CD4-positive, alpha-beta T cell treated with Interleukin-15 for 1 hour (primary cell): ENCODE measurements at places on chromosomes 3 and 15.
A peak's percentile ranks its signal among the peaks of the same experiment; 100 is the strongest.

DNA sequence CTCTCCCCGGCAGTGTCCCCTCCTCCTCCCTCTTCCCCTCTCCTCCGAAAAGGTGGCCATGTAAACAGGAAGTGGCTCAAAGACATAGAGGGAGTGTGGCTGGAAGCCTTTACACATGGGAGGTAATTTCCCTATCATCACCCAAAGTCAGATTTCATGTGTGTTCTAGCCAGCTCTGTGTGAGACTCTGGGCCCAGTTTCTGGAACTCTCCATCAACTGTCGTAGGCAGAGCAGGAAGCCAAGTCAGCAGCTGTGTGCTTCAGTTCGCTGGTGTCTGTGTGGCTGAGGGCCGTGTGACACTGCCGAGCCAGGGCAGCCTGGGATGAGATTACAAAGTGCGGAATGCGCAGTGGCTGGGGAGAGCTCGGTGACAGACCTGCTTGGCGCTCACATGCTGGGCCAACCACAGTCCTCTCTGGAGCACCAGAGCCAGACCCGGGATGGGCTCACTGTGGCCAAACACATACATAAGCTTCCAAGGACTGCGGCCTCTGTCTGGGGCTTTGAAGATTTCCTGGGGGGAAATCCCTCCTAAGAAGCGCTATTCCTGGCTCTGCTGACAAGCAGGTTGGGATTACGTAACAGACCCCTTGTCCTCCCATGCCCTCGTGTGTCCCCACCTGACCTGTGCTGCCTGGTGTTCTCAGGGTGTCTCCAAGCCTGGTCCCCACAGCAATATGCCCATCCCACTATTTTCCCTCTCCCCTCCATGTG, 50.7 kb downstream of the UMPS start:
- no peak for DNase-seq

DNA sequence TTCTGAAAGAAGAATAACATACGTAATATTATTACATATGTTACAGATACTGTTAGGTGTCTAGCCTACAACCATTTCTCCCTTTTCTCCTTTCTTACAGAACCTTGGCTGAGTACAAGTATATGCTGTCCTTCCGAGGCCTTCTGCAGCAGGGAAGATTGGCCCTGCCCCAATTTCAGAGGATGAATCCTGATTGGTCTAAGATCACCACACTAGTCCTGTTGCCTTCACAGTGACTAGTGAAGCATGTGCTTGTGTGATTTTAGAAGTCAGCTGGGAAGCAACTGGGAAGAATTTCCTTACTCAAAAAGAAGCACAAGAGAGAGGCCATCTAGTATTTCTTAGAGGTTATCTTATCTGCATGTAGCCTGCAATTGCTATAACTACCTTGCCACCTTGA, 30.6 kb upstream of the MECOM start:
- DNase-seq: no peak

GRCh38 chr3:62962714-62963113, 87.5 kb upstream of the CADPS start:
- no peak for DNase-seq

DNA sequence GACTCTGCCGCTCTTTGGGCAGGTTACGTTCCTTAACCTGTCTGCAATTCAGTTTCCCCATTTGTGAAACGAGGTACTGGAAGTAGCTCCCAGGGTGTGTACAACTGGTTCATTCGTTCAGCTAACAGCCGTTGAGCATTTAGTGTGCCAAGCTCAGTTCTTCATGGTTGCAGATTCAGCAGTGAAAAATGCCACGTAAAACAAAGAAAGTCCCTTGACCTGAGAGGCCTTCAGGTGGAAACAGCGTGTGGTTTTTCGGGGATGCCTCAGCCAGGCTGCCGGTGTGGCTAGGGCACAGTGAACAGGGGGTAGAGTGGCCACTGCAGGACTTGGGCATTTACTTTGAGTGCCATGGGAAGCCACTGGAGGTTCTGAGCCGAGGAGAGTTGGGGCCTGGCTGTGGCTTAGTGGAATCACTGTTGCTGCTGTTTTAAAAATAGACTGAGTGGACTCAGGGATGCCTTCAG, 4.7 kb downstream of the SYNM start:
- DNase-seq: no peak

GRCh38 chr15:90665288-90666134, 51.6 kb upstream of the BLM start:
- peak; percentile 59 for DNase-seq
